ENCODE measurements at places on chromosomes 2 and 18.

DNA sequence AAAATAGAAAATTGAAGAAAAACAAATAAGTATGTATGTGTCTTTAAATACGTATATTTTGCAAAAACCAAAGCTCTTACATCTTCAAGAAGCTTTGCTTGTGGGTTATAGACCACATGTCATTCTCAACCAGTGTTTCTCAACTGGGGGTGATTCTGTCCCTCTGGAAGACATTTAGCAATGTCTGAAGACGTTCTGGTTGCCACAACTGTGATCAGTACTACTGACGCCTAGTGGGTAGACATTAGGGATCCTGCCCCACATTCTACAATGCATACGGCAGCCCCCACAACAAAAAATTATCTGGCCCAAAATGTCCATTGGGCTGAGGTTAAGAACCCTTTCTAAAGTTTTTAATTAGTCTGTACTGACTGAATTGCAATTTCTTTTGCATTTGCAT is 48.4 kb downstream of the UNC50 start:
- DNase-seq, result no peak

DNA sequence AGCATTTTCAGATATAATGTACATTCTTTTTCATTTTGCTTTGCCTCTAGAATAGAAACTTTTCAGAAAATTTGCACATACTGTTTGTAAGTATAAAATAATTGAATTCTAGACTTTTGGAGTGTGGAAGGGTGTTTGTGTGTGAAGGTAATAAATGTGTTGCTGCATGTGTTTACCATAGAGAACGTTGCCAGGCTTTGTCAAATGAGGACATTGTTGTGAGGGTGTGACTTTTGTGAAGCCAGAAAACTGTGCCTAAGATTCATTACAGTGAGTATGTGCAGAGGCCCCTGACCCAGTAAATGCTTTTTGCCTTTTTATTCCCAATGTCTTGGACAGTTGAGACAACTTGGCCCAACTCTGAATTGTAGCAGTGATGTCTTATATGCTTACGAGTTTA is 30.4 kb upstream of the EPB41L5 start:
- DNase-seq, result no peak

GRCh38 chr2:227454323-227454860 is 17.6 kb upstream of the AGFG1 start:
- DNase-seq, result no peak

DNA sequence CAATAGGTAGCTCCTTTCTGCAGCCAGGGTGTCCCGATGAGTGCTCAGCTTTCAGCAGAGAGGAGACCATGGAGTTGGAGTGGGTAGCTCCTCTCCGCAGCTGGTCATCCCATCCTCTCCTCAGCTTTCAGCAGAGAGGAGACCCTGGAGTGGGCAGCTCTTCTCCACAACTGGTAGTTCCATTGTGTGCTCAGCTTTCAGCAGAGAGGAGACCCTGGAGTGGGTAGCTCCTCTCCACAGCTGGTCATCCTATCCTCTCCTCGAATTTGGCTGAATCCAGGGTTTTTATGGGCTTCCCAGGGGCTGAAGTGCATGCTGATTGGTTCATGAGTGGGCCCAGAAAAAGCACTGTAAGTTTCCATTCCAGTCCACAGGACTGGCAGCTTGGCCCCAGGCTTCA is 75.2 kb downstream of the NCOA1 start:
- no peak for DNase-seq

DNA sequence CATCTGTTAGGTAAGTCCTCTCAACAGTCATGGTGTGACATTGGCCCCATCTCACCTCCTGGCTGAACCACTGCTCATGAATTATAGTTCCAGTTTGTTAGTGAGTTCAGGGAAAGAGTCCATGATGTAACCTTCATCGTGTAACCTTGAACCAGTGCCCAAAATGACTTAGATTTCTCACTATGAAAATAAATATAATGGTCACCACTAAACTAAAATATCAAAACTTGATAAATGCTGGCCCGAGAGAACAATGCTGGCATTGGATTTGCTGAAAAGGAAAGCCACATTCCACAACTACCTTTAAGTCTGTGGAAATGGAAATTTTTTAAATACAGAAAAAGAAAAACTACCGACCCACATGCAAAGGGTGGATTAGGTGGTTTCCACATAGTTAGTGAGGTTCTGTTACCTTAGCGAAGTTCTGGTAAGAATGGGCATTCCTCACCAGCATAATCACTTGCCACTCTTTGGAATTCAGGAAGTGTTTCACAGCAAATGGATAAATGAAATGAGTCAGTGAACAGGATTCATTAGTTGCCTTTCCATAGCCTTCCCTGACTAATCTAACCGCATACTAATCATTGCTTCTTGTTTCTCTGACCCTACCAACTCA is 133.9 kb upstream of the CTAGE1 start:
- no peak for DNase-seq

DNA sequence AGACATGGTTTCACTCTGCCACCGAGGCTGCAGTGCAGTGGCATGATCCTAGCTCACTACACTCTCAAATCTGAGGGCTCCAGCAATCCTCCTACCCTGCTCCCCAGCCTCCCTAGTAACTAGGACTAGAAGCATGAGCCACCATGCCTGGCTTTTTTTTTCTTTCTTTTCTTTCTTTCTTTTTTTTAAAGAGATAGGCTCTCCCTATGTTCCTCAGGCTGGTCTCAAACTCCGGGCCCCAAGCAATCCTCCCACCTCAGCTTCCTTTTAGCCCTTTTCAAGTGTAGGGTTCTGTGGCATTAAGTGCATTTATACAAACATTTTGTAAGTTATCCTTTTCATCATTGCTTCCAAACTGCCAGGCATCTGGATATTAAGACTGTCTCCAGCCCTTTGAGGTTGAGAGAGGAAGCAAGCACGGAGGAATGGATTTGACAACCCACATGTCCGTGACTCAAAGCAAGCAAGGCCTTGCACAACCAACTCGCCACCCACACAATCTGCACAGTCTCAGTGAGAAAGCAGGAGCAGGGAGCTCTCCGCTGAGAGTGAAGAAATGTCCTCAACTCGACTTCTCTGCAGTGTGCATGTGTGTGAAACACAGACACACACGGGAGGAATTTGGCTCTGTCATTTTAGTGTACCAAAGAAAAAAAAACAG is 65.6 kb downstream of the ATP8B1 start:
- no peak for DNase-seq

DNA sequence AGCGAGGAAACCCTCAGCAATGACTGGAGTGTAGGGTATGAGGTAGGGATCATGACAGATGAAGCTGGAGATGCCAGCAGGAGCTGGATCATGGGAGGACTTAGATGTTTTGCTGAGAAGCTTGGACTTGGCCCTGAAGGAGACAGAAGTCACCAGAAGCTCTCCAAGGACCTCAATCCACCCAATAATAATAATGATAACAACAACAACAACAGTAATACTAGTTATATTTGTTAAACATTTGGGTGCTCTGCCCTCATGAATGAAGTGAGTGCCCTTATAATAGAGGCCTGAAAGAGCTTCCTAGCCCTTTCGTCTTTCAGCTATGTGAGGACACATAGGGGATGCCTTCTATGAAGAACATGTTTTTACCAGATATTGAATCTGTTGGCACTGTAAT is 163.9 kb downstream of the DDX1 start:
- DNase-seq, result no peak

Data from NCI-H1105 treated with DMSO at 0.1 percent for 48 hours (cell line).